ENCODE measurements at places on chromosomes 1 and 21. TPM values are rescaled to one million over a fixed set of nuclear protein-coding genes. Genes with fewer than 3 reads are reported as not detected.
A peak's percentile ranks its signal among the peaks of the same experiment; 100 is the strongest.

DNA sequence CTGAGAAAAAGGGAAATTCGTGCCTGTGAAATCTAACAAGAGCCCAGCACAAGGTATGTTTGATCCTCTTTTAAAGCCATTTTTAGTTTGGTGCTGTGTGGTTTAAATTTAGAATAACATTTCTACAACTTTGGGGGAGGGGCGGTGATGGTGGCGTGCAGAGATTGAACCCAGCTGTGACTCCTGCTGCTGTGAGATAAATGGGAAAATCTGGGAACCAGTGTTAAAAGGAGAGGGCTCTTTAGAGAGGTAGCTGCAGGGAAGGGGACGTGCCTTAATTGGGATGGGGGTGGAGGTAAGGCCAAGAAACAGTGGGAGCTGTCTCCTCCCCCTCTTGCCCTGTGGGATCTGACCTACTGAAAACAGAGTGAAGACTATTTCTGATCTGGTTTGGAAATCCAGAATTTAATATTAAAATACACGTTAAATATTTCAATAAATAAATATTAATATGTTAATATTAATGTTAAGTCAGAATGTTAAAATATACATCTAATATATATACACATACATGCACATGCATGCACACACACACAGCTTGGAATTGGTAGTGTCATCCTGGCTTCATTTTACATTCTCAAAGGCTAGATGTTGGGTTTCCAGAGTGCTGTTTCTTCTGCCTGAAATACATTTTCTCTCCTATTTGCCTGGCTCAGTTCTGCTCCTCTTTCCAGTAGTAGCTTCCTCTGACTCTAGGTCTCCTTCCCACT lies 30.1 kb upstream of the DNAJC6 start:
- no peak for ATAC-seq

DNA sequence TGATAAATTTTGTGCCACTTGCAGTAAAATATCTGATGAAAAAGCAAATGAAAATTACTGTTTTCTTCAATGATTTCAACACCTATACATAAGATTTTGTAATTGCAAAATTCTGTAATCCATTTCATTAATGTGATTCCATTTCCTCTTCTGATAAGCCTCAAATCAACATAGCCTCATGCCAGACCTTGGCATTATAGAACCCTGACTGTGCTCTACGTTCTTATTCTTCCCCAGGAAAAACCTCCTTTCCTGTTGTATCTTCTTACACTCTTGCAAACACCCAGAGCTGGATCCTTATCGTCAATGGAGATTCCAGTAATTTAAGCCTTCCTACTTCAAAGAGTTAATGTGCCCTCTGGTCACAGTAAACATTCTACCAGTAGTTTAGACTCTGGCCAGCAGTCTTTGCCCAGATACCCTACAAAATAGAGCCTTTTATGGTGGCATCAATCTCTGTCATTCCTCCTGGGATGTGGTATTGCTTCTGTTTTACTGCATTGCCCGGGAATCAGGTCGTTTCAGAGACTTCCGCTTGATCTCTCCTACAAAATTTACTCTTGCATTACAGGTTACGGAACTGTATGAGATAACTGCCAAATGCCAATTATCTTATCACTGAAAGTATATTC lies 48.5 kb upstream of the CHRM3 start:
- no peak for ATAC-seq

- no peak for ATAC-seq
Measured at GRCh38 chr1:3226701-3227350, 157.8 kb downstream of the PRDM16 start.

Gene NEXN
- total RNA-seq = 142 TPM

DNA sequence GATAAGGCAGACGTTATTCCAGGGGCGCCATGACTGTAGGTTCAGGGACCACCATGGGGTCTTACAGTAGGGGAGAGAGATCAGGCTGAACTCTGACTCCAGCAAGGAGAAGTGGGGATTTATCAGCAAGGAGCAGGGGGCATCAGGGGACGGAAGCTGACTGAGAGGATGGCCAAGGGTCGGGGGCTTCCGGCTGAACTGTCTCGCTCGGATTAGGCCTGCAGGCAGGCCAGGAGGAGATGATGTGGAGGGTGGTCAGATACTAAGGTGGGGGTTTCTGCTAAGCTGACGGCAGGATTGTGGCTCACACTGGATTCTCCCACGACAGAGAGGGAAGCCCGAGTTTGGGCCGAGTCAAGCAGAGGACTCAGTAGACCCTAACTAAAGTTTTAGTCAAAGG lies 186.9 kb upstream of the VAMP3 start:
- ATAC-seq = no peak

DNA sequence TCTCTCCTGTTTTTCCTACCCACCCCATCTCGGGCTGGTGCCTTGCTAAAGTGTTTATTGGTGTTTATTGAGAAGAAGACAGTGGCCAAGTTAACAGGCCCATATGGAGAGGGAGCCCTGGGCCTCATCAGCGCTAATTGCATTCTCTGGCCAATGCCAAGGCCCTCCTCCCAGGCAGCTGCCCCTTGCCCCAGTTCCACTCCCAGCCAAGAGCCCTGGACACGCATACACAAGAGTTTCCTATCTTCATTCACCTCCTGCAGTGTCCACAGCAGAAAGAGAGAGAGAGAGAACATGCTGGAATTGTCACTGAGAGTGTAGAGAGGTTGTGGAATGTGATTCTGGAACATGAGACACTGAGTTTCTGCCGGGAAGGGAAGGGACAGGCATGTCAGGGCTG lies 25.4 kb upstream of the VWA5B1 start:
- ATAC-seq = no peak

GRCh38 chr1:163959622-163960021 lies 599.4 kb upstream of the PBX1 start:
- ATAC-seq = no peak

Gene CLCA1
- not detected for total RNA-seq

DNA sequence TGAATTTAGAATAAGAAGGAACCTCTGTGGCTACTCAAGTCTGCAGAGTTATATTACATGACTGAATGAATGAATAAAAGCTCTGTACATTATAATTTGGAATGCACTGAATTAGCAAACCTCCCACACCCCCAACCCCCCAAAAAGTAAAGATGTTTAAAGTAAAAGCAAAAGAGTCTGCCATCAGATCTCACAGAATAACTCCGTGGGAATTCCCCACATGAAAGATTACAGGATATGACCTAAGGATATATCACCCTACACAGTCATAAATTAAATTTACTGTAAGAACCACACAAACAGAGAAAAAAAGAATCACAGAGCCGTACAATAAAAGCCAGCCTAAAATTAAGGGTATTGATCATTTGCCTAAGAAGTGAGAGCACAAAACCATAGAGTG lies 587.3 kb downstream of the PTPRC start:
- no peak for ATAC-seq

Gene DRAXIN
- 0.08 TPM for total RNA-seq

Gene CRYAA
- not detected for total RNA-seq

DNA sequence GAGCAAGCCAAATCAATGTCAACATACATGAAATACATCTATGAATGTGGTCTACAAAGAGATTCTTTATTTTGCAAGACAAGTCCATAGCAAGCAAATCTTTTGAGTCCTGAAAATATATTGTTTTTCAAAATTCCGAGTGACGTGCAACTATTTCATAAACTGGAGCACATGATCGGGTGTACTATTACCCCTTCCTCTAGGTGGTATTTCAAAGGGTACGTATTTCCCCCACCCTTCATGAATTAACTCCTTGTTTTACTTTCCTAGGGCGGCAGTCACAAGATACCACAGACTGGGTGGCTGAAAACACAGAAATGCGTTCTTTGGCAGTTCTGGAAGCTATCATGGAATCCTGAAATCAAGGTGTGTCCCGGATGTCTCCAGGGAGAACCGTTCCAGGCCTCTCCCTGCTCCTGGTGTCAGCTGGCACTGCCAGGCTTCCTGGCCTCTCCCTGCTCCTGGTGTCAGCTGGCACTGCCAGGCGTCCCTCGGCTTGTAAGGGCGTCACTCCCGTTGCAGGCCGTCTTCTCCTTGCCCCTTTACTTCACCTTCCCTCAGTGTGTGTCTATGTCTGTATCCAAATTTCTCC lies 55.3 kb downstream of the RIPK4 start:
- no peak for ATAC-seq

Gene PLA2G2D
- total RNA-seq = not detected

Gene SPATA17
- total RNA-seq = 0.62 TPM

Gene LCE1A
- not detected for total RNA-seq

DNA sequence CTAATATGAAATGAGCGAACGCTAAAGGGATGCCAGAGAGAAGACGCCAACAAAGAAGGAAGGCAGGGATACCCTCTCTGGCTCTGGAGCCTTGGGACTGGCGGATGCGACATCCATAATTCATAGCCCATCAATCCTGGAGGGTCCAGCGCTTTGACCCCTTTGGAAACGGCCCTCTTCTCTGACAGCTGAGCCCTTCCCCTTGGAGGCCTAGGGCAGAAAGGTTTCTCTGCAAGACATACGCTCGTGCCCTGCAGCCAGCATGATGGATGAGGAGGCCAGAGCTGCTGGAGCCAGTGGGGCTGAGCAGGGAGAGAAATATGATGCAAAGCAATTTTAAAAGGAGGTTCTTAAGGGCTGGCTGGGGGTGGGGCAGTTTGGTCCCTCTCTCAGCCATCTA lies 22.2 kb downstream of the OPTC start:
- no peak for ATAC-seq

GRCh38 chr1:40003156-40004093 lies 37.1 kb upstream of the CAP1 start:
- no peak for ATAC-seq

DNA sequence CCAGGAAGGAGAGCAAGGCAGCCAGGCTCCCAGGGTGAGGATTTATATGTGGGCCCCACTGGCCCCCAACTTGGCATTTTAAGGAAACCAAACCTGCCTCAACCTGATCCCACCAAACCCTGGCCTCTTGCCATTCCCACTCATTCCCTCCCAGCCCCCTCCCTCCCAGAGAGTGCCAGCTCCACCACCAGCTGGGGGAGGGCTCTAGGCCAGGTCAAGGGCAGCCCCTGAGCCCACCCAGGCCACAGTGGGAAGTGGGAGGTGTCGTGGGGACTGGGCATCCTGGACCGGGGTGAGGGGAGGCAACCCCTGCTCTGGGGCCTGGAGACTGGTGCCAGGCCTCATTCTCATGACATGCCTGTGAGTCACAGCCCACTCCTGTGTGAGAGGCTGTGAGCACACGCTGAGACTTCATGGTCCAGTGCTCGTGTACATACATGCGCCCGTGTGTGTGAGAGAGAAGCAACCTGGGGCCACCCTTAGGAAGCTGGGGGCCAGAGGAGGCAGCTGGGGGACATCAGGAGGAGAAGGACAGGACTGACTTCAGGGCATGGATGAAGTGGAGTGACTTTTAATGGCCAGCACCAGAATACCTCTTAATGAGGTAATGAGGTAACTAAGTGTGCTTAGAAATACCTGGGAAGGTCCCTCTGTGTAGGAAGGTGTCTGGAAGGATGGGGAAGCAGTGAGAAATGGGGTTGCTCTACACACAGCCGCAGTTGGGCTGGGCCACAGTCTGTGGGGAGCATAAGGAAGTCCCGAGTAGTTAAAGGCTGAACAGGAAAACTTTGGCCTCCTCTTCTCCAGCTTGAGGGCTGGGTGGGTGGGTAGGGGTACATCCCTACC lies at the start of gene S100A2:
Gene S100A2 (minus strand): TSS at position 316 of the 846 bp plus-strand sequence. CDS start 1,967 bp downstream, outside the sequence.
- ATAC-seq = peak; percentile 53

Data from gastroesophageal sphincter (tissue), 4 donors.